Stimulated activated CD4-positive, alpha-beta T cell treated with anti-CD3 and anti-CD28 coated beads, Interleukin-15, amount 100 ng/mL, for 1 hour (primary cell): ENCODE measurements at places on chromosomes 7 and 10.

DNA sequence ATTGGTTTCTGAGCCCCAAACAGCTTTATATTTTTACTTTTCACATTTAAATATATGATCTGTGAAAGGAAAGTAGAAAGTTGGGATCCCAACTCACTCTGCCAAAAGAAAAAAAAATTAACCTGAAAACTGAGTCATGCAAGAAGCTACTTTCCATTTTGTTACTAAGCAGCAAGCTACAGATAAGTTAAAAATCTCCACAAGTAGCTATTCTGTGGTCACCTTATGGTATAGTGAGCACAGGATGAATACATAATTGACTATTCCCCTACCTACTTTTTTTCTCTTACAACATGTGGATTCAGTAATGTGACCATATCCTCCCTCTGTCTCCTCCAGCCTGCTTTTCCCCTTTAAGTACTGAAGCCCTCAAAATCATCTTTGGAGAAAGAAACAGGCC, 30.3 kb upstream of the CREB3L2 start:
- no peak for DNase-seq

- no peak for DNase-seq
Measured at GRCh38 chr10:117217196-117217761, 20.0 kb downstream of the KCNK18 start.

DNA sequence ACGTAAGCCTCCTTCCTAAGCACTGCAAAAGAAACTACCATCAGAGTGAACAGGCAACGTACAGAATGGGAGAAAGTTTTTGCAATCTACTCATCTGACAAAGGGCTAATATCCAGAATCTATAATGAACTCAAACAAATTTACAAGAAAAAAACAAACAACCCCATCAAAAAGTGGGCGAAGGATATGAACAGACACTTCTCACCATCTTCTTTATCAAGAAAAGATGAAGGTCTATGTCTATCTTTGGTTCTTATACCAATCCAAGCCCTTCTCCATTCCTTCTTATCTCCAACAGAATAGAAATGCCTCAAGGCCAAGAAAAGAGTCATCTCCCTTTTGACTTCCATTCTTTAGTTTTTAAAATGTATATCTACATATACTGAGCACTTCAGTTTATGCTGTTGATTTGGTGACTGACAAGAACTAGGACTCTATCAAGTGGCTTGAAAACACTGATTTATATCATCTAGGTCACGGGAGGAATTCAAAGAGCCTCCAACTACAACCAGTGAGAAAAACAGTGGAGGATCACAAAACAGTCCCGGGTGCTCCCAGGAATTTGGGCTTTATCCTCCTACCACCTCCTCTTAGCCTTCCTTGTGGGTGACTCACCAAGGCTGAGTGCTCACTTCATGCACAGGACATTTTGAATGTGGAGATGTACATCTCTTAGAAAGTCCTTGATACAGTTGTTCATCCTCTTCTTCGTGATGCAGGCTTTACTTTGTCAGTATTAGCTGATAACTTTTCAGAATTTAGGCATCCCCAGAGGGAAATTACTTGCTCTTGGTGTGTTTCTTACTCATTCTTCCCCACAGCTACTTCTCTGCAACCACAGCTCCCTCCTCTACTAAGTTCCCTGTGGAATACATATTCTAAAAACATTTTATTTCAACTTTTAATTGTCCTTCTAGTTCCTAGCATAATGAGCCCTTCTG, 15.4 kb downstream of the TAS2R41 start:
- no peak for DNase-seq

DNA sequence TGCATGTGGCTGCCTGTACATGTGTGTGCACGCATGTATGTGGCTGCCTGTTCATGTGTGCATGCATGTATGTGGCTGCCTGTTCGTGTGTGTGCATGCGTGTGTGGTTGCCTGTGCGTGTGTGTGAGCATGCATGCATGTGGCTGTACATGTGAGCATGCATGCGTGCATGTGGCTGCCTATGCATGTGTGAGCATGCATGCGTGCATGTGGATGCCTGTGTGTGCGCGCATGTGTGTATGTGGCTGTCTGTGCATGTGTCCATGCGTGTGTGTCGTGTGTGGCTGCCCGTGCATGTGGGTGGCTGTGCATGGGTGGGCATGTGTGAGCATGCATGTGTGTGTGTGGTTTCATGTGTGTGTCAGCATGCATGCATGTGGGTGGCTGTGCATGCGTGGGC, 218.3 kb downstream of the ELFN1 start:
- DNase-seq = no peak

DNA sequence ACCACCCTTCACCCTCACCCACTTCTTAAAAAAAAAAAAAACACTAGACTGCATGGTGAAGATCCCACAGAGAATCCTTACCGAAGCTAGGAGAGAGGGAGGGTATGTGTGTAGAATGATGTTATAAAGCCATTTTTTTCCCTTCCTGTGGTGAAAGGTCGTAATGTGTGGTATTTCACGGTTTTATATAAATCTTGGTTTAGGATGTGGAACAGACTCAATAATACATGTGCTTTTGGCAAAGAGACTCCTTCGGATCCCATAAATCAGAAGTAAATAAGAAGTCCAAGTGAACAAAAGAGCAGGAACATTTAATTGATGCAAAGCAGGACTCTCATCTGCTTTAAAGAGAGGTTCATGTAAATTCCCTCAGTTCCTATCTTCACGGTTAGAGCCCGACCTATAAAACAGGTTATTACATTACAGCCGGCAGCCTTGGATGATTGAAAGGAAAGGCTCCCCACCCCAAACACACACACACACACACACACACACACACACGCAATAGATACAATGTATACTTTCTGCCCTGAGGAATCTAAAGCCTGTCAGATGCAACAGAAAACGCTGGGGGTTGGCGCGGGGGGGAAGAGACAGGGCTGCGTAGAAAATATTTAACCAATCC, 8.8 kb downstream of the DLX5 start:
- DNase-seq = no peak

DNA sequence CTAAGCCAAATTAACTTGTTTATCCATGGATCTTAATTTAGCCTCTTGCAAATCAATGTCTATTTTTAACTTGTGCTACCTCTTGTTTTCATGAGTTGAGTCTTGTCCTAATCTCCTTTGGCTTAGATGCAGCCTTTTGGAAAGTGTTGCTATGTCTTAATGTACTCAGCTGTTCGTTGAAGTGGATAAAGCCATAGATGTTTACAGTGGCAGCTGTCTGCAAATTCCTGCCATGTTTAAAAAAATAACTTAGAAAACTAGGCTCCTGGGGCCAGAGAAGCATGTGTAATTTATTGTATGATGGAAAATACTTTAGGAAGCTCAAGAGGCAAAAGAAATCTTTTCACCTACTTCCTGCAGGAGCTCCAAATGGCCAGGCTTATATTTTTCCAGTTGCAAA, 253.1 kb upstream of the RHOBTB1 start:
- DNase-seq = no peak

DNA sequence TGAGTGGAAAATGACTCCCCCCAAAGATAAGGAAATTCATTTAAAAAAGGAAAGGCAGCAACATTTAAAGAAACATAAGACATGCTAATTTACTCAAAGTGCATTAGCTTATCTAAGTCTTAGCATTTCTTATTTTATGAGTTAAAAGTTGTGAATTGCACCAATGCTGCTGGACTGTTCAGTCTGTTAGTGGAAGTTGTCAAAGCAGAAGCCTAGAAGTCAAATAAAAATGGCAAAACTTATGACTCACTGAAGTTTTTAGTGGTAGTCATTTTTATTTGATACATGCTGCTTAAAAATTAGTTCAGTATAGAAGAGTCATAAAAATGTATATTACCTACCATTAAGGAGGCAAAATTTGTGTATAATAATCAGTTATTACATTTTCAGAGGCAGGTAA, 90.8 kb upstream of the FGL2 start:
- no peak for DNase-seq

DNA sequence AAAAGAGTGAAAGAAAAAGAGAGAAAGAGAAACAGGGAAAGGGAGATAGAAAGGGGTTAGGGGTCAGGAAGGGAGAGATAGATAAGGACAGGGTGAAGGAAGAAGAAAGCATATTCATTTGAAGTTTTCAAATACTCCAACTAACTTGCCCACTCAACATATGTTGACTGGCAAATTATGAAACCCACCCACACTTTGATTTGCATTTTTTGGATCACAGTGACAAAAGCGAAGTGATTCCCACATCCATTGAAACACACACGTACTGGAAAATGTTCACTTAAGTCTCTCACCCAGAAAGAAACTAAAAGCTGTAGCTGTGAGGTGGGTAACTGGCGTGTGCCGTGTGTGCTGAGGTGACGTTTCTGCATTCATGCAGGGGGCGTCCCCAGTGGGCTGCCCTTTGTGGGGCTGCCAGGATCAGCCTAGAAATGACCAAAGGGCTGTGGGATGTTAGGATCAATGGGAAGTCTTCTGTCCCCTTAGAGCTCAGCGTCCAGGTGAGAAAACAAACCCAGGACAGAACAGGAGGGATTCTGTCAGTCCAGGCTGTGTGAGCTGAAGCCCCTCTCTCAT, 134.9 kb upstream of the ADARB2 start:
- DNase-seq = no peak

- no peak for DNase-seq
Measured at GRCh38 chr10:84348447-84348846, 20.1 kb downstream of the CCSER2 start.

GRCh38 chr10:26430641-26431163, 7.4 kb upstream of the APBB1IP start:
- DNase-seq = no peak

DNA sequence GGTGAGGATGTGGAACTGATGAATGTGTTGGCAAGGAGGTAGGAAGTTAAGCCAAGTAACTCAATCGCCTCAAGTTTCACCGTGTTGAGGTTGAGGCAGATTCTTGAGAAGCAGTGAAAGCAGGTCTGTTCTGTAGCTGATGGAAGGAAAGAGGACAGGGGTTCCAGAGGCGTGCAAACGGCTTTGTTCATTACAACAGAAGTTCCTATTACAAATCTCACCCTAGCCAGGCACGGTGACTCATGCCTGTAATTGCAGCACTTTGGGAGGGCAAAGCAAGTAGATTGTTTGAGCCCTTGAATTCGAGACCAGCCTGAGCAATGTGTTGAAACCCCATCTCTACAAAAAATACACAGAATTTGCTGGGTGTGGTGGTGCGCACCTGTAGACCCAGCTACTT, 36.9 kb upstream of the PTF1A start:
- no peak for DNase-seq

GRCh38 chr7:47813620-47814260, 134.5 kb downstream of the PKD1L1 start:
- no peak for DNase-seq

DNA sequence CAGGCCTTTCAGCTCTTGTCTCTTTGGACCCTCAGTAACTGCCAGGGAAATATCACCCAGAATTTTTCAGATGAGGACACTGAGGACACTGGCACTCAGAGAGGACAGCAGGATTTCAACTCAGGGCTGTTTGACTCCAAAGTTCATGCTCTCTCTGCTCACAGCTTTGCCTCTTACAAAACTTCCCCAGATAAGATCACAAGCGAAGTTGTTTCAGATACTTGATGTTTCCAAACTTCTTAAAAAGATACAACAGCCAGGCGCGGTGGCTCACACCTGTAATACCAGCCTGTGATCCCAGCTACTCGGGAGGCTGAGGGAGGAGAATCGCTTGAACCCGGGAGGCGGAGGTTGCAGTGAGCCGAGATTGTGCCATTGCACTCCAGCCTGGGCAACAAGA, 32.4 kb upstream of the ZRANB1 start:
- no peak for DNase-seq

- no peak for DNase-seq
Measured at GRCh38 chr10:43390759-43391158, 18.2 kb downstream of the HNRNPF start.

DNA sequence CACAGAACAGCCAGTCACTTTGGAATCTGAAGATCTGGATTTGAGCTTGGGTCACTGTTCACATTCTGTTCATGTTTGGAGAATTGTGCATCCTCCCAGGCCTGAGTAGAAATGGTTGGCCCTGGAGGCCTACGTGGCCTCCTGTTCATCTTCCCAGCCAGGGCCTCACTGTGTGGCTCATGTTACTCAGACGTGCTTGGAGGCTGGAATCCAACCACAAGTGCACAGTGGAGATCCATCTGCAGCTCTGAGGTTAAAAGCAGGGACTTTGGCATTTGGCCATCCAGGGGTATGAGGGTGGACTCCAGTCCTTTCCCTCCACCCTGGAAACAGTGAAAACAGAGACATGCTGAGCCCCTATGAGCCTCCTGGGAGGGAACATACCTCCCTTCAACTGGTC, 709.0 kb upstream of the IGFBP3 start:
- no peak for DNase-seq

GRCh38 chr7:47452295-47452694, 129.6 kb downstream of the TNS3 start:
- no peak for DNase-seq

- no peak for DNase-seq
Measured at GRCh38 chr10:110425684-110426293, 71.9 kb upstream of the DUSP5 start.

DNA sequence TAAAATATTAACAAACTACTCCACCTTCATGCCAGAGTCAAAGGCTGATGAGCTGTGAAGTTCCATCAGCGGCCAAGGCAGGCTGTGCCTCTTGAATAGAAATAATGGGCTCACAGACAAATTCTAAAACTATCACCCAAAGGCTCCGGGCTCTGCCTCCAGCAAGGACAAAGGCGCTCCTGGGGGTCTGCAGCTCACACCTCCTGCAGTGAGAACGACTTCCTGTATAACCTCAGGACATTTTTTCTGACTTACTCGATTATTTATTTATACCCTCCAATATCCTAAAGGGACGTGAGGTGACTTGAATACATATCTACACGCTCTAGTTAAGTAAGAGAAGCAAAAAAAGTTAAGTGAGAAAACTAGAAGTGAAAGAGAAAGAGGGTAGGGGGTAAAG, 500.7 kb downstream of the CCSER2 start:
- no peak for DNase-seq

DNA sequence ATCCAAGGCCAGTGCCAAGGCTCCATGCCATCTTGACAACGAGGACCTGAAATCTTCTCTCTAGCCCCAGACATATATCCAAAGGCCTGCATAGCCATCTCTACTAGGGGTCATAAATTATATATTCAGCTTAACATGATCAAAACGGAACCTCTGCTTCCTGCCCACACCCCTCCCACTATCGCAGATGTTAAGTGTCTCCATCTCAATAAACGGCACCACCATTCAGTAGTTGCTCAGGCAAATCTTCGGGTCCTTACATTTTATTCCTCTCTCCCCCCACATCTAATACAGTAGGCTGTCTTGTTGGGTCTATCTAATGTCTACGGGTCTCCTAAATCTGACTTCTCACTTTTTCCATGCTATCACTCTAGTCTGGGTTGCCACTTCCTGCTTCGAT, 201.1 kb upstream of the PLXNA4 start:
- DNase-seq = no peak

- no peak for DNase-seq
Measured at GRCh38 chr7:75953931-75954330, 39.0 kb downstream of the POR start.

- no peak for DNase-seq
Measured at GRCh38 chr10:44857363-44858016, 53.6 kb upstream of the TMEM72 start.

GRCh38 chr10:71845410-71846405, 5.3 kb downstream of the PSAP start:
- no peak for DNase-seq

- no peak for DNase-seq
Measured at GRCh38 chr10:21509341-21510240, 15.9 kb downstream of the SKIDA1 start.
